NCI-H1105 treated with DMSO at 0.1 percent for 48 hours (cell line): ENCODE measurements at places on chromosomes 2 and 18.

DNA sequence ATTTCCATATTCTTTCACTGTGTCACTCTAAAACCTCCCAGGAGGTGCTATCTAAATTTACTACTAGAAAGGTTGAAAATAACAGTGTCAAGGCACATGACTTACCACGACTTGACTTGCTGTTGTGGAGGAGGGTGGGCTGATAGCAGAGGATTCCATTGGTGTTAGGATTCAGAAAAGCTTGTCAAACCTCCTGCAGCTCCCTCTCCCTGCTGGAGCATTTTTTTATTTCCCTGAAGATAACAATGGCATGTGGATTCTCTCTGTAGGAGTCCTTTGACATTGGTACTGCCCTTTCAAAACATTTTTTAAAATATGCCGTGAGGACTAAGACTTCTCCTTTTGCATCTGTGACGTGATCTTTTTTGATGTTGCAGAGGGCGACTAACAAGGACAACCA lies 696.9 kb upstream of the GYPC start:
- DNase-seq: no peak

- no peak for DNase-seq
Observed at GRCh38 chr2:105405291-105405690, 6.4 kb upstream of the FHL2 start.

DNA sequence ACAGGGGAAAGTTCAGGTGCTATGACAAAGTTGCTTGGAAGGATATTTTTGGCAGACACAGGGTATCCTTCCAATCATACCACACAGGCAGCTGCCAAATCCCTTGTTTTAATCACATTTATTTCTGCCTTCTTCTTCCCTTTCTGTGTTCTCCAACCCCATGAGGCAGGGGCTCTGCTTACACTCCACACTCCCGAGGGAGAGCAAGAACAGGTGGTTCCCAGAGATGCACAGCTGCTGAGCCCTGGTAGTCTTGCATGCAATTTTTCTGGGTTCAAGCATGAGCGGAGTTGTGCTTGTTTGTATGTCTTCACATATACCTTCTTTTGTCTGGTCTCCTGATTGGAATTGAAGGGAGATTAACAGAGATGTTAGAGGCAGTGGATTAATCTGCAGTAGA lies 251.7 kb upstream of the ST6GAL2 start:
- peak; percentile 11 for DNase-seq

DNA sequence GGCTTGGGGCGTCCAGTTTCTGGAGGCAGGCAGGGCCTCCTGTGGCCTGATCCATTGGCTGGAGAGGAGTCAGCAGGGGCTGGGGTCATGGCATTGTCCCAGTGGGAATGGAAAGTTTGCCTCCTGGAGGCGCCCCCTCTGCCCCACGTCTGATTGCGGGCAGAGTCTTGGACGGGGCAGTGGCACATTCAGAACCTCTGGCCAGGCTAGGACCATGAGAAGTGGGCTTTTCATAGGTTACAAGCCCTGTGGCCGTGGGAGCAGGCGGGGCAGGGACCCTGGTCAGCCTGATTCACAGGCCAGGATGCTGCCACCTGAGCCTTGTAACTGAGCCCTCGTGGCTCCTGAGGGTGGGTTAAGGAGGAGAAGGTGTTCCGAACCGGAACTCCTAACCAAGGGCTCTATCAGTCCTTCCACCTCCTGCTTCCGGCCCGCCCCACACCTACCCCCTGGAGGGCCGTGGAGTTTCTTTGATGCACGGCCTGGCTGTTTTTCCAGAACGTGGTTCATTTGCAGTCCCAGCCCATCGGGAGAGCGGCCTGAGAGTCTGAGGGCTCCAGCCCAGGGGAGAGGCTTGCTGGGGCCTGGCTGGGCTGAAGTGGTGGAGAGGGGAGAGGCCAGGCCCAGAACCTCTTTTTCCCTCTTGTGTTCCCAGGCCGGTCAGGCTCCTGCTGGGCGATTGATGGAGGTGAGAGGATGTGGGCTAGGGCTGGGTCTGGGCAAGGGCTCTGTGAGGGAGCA lies 43.9 kb upstream of the PLB1 start:
- DNase-seq: no peak

- no peak for DNase-seq
Observed at GRCh38 chr2:201854841-201855240, 48.5 kb downstream of the CDK15 start.

GRCh38 chr2:12317814-12318426 lies 398.8 kb upstream of the TRIB2 start:
- no peak for DNase-seq

DNA sequence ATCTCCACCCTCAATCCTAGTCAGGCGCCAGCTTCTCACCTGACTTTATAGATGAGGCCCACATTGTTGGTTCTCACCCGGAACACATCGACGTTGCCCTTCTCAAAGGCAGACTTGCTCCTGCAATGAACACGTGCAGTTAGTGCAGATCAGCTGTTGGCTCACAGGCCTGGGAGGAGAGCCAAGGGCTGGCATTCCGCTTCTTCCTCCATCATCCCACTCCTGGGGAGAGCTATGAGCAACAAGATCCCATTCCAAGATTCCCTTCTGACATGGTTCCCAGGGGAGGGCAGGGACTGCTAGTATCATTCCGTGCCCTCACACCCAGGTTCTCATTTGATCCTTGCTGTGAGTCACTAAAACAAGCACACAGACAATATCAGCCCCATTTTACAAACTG lies 15.1 kb downstream of the LOXHD1 start:
- no peak for DNase-seq

- no peak for DNase-seq
Observed at GRCh38 chr2:68452158-68452900, 14.8 kb downstream of the FBXO48 start.

GRCh38 chr2:47058003-47058931 lies 96.8 kb downstream of the STPG4 start:
- DNase-seq: no peak

DNA sequence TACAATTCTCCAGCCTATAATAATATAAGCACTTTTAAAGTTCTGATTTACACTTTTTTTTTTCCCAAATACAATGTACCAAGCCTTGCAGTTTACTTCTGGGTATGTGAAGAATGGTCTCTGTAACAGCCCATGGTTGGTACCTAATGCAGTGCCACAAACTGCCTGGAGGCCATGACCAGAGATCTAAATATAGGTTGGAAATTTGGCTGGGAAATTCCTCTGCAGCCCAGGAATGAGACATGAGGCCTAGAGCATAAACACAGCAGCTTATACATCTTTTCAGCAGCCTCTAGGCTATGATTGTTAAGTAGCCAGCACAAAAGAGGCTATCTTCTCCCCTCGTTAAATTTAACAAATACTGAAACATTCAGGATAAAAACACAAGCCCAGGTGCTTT lies 432.0 kb upstream of the FAM98A start:
- DNase-seq: no peak

DNA sequence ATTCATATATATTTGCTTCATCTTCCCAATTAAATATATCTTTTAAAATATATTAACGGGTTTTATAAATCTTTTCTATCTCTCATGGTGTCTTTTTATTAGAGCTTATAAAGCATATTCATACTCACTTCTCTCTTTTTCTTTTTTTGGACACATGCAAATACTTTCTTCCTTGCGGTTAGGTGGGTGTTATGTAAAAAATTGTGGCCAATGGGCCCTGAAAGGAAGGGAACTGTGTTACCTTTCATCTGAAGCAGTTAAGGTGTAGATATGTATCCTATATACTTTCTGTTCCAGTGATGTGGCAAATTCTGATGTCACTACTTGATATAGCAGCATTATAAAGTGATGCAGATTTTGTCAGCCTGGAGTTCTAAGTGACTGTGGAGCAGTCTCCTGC lies 714.5 kb downstream of the PLCL1 start:
- no peak for DNase-seq

DNA sequence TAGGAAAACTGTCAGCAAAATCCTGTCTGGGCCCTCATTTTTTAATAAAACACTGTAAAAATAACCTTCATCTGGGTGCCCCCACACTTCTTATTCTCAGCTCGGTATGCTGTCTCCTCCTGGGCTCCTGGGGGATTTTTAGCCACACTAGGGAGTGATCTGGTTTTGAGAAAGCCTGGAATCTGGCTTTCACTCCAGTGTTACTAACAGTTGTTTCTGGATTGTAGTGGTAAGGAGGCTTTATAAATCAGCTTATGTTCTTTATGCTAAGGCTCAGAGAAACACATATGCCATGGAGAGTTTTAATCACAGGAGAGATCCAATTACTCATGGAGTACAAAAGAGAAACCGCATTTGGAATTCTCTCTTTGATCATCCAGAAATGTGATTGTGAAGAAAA lies 744.3 kb upstream of the SOX11 start:
- DNase-seq: no peak

GRCh38 chr2:165064743-165065142 lies 109.4 kb upstream of the SLC38A11 start:
- peak; percentile 3 for DNase-seq

DNA sequence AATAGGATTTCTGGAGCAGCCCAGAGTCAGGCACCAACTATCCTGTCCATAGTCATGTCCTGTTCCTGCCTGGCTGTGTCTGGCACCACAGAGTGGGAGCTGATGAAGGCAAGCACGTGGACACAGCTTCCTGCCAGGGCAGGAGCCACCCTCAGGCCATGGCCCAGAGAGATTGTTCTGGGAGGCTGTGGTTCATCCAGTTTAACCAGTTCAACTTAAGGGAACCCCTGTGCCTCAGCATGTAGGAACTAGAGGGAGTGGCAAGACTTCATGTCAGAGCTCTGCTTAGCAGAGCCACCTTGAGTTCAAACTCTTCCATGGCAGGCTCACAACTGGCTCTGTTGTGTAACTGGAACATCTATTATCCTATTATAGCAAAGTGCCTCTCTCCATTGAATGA lies 73.2 kb upstream of the NCKAP5 start:
- DNase-seq: no peak

DNA sequence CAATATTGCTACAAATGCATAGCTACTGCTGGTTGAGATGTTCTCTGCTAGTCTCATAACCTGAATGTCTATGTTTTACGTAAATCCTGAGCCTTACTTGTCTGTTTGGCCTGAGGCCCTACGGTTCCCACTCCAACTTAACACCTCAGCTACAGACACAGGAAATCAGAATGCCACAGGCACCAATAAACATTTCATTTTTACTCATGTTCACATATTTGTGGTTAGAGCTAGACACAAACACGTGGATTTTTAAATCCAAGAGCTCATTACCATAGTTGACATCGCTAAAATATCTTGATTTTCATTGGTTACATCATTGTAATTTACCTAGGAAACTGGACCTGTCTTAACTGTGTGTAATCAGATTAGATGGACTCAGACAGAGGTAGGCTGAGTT lies 263.8 kb upstream of the CDH19 start:
- no peak for DNase-seq

GRCh38 chr18:58937887-58938267 lies 73.2 kb downstream of the ZNF532 start:
- no peak for DNase-seq

- no peak for DNase-seq
Observed at GRCh38 chr2:227460833-227461232, 11.1 kb upstream of the AGFG1 start.

- DNase-seq: no peak
Observed at GRCh38 chr18:8020132-8020846, 453.2 kb downstream of the PTPRM start.

GRCh38 chr18:35376742-35377695 lies at the start of gene ZNF396:
Gene ZNF396, minus strand, starts transcription at chr18:35377337. Its CDS starts 3,045 bp downstream, at chr18:35374292.
- peak; percentile 76 for DNase-seq

DNA sequence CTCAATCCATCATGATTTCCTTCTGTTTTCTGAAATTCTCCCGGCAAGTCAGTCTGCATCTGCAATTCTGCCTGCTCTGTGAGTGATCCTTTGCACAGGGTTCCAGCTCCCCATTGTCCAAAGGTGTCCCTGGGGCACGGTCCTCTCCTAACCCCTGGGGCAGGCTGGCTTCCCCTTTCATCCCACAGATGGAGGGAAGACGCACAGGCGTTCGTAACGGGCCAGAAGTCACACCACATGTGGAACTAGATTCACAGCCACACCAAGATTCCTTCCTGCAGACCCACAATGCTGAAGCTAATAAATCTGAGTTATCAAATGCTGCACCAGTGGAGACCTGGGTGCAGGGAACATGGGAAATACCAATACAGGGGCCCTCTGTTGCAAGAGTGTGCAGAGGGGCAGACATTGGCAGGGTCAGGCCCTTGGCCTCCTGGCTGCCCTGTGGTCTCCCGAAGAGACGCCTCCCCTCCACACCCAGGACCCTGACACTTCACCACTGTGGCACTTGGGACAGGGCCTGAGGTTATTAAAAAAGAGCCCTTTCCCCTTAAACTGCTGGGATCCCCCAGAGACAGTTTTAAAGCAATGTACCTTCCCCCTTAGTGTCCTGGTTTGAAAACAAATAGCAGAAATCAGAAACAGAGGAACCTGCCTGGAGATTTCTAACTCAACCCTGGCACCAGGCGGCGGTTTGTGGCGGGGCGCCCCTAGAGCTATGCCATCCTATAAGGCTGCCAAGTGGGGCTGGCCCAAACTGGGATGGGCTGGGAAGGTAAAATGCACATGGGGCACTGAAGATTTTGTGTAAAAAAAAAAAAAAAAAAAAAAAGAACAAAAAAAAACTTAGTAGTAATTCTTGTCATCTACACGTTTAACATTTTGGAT lies 15.4 kb downstream of the ZNF516 start:
- no peak for DNase-seq

DNA sequence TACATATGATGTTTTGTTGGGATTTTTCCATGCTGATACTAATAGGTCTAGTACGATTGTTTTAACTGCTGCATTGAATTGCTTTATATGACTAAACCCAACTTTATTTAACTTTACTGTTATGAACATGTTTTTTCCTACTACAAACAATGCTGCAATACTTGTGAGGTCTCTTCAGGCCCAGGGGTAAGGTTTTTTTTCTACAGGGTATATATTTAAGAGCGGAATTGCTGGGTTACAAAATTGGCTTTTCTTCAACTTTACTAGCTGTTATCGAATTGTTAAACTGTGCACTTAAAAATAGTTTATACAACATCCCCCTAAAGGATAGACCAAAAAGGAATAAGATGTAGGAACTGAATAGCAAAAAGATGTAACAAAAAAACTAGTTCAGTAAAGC lies 78.5 kb upstream of the TMEM178A start:
- no peak for DNase-seq

- peak; percentile 21 for DNase-seq
Observed at GRCh38 chr18:5542515-5543035, 1.2 kb downstream of the EPB41L3 start.

GRCh38 chr18:445055-445454 lies 55.4 kb downstream of the COLEC12 start:
- DNase-seq: no peak

DNA sequence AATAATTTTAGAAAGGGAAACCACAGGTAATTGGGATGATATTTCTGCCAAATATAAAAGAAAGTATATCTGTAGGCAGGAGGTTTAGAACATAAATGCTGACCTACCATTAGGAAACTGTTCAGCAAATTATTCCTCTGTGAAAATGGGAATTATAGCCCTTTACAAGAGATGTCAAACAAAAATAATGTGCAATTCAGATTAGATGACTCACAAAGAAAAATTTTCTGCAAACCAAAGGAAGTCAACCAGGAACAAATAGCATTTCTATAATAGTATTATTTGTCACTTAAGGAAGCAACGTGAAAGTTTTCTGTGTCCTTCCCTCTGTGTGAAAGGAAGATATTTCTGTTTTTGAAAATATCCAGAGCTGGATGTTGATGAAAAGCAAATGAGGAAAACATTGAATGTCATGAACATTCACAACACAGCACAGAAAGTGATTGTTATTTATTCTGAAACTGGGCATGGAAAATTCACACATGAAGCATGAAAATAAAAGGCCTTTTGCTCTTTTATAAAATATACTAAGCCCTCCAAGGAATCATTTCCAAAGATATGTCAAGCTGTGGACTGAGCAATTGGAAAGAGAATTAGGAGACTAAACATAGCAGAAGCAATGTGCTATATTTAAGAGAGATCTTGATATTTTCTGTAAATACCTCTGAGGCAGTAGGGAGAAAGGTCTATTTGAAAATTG lies 57.9 kb upstream of the SPHKAP start:
- DNase-seq: no peak
